ENCODE measurements at places on chromosomes 5 and 9.

GRCh38 chr5:115641948-115642347 is 16.1 kb upstream of the TMED7 start:
- DNase-seq = no peak

- DNase-seq = no peak
Measured at GRCh38 chr9:103615994-103616393, 478.1 kb upstream of the SMC2 start.

DNA sequence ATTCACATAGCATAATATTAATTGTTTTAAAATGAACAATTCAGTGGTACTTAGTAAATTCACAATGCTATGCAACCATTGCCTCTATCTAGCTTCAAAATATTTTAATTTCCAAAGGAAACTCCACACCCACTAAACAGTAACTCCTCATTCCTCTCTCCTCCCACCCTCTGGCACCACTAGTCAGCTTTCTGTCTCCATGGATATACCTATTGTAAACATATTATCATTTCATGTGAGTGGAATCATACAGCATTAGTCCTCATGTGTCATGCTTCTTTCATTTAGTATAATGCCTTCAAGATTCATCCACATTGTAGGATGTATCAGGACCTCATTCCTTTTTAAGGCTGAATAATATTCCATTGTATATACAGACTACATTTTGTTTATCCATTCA is 48.6 kb downstream of the PHF2 start:
- no peak for DNase-seq

- no peak for DNase-seq
Measured at GRCh38 chr5:95369782-95370181, 21.4 kb upstream of the FAM81B start.

DNA sequence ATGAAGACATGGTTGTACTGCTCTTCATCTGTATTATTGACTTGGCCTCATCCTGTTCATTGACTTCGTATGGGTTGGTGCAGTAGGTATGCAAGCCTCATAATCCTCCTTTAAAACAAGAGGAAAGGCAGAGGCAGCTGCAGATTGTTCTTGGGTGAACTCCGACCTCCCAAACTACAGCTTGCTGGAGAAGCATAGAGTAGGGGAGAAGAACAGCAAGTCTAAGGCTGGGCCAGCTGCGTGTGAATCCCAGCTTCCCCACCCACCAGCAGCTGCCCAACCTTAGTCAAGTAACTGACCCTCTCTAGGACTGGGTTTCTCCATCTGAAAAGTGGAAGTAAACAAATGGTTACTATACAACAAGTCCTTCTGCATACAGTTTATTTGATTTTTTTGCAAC is 114.5 kb upstream of the WWC1 start:
- DNase-seq = no peak

DNA sequence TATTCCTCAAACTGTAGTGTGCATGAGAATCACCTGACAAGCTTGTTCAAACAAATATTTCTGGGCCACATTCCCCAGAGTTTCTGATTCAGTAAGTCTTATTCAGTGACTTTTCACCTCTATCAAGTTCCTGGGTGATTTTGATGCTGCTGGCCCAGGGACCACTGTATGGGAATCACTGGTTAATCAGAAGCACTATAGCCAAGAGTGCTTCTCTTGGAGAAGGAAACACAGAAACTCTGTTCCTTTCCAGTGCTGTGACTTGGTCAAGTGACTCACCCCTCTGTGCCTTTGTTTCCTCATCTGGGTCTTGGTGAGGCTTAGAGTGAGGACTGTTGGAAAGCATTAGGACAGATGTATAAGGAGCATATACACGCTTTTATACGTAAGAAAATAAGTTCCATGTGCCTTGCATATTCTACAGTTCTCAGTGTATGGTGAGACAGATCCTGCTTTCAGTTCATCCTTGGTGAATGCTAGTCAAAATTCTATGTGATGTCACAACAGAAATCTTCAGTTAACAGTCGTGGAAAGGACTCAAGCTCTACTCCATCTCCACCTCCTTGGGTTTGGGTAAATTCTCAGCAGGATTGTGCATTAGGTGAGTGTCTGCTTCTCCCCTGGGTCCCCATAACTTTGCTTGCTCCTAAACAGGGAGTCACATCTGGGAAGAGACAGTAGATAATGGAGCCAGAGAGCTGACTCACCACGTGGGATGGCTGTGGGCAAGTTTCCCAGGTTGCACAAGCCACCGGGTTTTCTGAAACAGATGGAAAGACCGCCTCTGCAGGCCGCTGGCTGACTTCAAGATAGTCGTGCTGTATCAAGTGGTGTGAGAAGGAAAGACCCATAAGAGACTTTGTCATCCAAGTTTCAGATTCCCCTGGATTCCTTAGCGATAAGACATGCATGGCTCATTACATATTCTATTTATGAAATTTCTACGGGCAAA is 117.0 kb downstream of the NXNL2 start:
- DNase-seq = no peak

- DNase-seq = no peak
Measured at GRCh38 chr9:124149992-124150391, 107.8 kb upstream of the NEK6 start.

DNA sequence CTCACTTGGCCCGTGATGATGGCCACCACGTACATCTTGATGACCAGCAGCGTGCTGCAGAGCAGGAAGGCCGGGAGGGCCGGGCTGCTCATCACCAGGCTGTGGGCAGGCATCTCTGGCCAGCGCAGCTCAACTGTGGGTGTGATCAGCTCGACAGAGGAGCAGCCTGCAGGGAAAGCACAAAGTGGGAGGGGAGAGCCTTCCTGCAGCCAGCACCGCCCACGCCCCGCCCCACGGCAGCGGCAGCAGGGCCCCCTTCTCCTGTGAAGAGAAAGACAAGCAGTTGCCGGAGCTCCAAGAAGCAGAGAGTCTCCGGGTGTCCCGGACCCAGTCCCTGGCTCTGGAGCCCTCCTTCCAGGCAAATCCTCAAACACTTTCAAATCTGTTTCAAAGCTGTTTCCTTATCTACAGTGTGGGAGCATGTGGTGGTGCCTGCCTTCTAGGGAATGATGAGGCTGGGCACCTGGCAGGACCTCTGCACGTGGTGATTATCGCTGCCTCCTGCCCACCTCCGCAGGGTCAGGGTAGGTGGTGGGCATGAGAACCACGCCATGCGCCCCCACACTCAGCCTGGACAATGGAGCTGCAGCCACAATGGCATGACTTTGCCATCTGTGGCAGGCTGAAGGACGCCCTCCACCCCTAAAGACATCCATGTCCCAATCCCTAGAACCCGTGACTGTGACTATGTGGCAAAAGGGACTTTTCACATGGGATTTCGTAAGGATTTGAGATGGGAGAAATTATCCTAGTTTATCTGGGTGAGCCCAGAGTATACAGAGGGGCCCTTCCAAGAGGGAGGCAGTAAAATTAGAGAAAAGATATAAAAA is at the start of gene PTGES:
TSS of gene PTGES (minus strand) at position 143 of the 830 bp plus-strand sequence. CDS start at position 113, 30 bp downstream.
- DNase-seq = peak; percentile 54
